ENCODE measurements at places on chromosomes 5 and 9. TPM values are rescaled to one million over a fixed set of nuclear protein-coding genes. Genes with fewer than 3 reads are reported as not detected.

Gene CTXN3
- not detected for total RNA-seq

Gene SELENOP
- total RNA-seq: 51.4 TPM

Gene C8G
- 0.60 TPM for total RNA-seq

Gene ANXA1
- total RNA-seq: 311 TPM

Gene CA9
- 0.22 TPM for total RNA-seq

Gene LCN10
- not detected for total RNA-seq

Gene IGFBPL1
- under 0.01 TPM for total RNA-seq

Gene BHMT
- not detected for total RNA-seq

Gene RANBP3L
- total RNA-seq: under 0.01 TPM

Data from lung microvascular endothelial cell (primary cell).